Activated T-helper 2 cell treated with anti-CD3 and anti-CD28 coated beads, Interferon-gamma antibody, Interleukin-2, Interleukin-4, amounts not matched to agents 10 μg/mL and 5 μg/mL and 100 μg/mL, durations not matched to agents 14 hours and 24 hours and 36 hours (primary cell): ENCODE measurements at places on chromosomes 7 and 10.

DNA sequence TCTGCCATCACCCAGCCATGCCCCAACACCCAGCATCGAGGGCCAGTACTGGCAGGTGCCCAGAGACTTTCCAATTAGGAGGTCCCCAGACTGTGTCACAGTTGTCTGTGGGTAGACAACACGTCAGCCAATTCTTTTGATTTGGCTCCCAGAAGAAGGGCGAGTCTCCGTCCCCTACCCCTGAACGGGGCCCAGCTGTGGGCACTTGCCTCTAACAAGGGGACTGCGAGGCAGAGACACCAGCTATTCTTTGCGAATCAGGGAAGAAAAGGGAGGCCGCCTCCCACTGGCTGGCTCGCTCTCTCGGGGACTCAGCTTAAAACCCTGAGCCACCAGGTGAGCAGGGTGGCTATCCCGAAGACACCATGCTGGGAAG is 167.3 kb downstream of the USP6NL start:
- no peak for DNase-seq

GRCh38 chr10:70379581-70380176 is 2.7 kb downstream of the LRRC20 start:
- DNase-seq: no peak

DNA sequence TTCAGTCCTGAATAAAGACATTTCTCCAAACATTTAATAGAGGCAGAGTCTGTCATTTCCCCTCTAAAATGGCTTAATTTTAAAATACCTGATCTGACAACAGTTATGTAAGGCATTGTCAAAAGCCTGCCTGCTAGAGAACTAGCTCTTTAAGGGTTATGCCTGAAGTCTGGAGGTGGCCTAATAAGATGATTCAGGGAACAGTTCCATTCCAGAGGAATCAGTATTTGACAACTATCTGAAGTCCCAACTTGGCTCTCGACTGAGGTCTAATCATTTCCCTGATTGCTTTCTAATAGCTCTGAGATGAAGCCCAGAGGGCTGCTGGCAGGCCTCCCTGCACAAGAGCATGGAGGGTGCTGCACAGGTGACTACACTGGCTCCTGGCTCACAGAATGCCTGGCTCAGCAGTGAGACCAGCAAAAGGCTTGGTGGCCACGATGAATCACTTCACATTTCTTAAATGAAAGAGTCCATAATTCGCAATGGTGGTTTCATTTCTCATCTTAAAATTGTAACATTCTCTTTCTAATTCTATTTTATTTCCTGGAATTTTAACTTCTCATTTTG is 509.6 kb upstream of the POM121L12 start:
- DNase-seq: no peak

DNA sequence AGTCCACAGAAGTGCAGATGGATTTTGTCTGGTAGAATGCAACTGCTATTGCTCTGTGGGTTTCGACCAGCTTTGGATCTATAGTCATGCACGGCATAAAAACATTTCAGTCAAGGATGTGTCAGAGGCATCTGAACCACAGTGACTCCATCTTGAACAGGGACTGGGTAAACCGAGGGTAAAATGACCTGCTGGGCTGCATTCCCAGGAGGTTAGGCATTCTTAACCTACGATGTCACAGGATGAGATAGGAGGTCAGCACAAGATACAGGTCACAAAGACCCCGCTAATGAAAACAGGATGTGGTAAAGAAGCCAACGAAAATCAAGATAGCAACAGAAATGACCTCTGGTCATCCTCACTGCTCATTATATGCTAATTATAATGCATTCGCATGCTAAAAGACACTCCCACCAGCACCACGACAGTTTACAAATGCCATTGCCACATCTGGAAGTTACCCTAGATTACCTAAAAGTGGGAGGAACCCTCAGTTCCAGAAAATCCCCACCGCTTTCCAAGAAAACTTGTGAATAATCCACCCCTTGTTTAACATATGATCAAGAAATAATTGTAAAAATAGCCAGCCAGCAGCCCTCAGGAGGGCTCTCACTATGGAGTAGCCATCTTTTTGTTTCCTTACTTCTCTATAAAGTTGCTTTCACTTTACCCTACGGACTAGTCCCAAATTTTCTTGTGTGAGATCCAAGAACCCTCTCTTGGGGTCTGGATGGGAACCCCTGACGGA is 50.7 kb upstream of the CPXM2 start:
- DNase-seq: no peak

- no peak for DNase-seq
Observed at GRCh38 chr10:116733566-116733965, 8.8 kb downstream of the HSPA12A start.
